ENCODE measurements at places on chromosomes 11 and 22.

DNA sequence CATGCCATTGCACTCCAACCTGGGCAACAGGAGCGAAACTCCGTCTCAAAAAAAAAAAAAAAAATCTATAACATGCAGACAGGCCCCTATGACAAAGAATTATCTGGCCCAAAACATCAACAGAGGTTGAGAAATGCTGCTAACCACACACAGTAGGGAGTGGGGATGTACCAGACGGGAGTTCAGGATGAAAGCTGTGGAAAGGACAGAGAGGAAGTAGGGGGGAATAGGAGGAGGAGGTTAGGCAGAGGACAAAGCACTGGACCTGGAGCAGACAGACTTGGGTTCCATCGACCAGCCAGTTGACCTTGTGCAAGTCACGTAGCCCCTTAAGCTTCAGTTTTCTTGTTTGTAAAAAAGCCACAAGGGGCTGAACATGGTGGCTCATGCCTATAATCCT lies 12.5 kb downstream of the LRP4 start:
- DNase-seq: no peak

DNA sequence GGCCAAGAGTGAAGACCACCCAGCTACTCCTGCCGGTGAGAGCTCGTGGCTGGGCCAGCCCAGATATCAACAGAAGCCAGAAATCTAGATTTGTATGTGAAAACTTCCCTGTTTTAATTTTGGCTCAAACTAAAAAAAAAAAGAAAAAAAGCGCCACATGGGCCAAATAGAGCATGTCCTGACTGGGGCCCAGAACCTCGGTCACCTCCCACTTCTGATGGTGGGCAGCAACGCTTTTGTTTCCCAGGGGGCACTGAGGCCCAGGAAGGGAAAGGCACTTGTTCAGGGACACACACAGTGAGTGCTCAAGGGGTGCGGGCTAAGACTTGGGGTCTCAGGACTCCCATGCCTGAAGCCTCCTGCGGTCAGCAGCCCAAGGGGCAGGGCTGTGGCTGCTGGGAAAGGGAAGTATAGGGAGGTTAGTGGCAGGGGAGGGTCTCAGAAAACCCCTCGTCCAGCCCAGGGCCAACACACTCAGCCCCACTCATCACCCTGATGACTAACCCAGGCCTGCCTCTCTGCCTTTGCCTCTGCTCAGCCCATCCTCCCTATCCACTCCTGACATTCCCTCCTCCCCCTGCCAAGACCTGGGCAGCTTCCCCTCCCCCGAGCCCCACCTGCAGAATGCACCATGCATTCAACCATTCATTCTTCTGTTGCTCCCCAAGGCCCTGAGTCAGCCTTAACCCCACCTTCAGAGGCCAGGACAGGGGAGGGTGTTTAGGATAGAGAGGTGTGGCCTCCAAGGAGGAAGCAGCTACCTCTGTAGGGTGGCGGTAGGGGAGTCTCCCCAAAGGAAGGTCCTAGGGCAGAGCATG lies 30.0 kb upstream of the TCF20 start:
- DNase-seq: peak; percentile 68

DNA sequence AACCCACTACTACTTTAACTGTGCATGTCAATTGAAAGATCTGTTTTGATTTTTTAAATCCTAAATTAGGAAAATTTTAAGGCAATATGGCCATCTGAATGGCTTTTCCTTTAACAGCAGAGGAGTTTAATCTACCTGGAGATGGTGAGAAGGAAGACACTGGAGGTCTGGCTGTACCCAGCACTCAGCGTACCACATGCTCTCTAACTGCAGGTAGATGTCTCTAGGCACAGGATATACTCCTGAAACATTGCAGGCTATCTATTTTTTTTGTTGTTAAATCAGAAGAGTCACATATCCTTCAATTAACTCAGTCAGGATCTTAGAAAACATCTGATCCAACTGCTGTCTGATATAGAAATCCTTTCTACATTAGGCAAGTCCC lies 17.3 kb upstream of the CASTOR1 start:
- DNase-seq: no peak

GRCh38 chr22:39567135-39567946 lies 3.2 kb upstream of the CACNA1I start:
- DNase-seq: peak; percentile 64

GRCh38 chr11:9740202-9740883 lies 76.5 kb downstream of the SWAP70 start:
- DNase-seq: no peak

DNA sequence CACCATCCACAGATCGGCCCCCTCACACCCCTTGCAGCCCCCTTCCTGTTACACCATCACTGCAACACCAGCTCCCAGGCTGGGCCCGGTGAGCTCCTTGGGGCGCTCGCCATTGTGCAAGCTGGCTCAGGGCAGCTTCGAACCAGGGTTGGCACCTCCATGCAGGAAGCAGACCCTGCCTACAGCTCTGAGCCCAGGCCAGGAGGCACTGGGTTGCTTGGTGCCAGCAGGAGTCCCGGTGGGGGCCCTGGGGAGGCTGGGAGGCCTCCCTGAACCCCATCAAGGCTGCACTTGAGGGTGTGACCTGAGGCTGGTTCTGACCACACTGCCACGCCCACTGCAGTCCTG lies 417.1 kb downstream of the CTTN start:
- no peak for DNase-seq

DNA sequence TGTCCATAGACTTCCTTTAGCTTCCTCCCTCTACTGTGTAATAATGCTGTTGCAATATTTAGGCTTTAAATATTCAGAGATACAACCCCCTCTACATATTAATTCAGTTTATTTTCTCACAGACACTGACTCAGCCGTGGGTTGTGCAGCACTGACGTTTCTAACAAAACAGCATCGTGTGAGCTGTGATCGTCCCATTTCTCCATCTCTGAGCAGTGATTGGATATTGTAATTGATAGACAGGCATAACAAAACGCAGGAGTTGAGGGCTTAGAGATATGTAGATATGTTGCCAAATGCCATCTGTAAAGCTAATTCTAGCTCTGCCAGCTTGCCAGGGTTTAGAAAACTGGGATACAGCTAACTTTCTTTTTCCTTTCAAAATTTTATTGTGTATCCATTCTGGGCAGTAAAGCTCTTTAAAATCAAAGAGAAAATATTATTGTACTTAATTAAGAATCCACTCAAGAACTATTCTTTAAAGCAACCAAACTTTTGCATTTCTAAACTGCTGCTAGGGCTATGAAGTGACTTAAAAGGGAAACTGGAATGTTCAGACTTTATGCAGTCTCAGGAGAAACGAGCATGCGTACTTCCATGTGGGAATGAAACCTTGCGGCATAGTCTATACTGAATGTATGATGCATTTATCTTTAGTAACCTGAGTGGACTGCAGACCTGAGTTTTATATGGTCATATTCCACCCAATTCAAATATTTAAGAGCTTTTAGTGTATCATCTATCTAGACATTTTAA lies 22.7 kb downstream of the BTBD10 start:
- peak; percentile 25 for DNase-seq

DNA sequence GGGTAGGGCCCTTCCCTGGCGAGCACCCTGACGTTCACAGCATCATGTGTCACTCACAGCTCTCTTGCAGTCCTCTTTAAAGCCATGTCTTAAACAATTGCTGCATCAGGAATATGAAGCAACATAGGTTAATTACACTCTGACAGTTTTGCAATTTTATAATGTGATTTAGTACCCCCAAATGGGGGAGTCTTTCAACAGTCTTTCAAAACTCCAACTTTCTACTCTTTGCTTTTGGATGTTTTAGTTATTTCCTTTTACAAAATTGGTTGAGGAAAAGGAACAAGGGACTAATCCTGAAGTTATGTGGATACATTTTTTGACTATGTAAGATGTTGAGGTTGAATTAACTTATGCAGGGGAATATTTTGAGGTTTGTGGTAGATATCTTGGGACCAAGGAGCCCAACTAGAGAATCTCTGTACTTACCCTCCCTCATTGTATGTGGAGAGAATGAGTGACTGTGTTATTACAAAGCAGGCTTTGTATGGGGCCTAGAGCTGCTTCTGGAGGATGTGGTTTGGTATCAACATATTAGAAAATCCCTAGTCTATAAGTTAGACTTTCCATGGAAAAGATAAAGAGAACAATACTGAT lies at the start of gene MMP8:
Gene MMP8 (minus strand): TSS at position 51 of the 597 bp plus-strand sequence. CDS start 99 bp downstream, outside the sequence.
- DNase-seq: no peak

- DNase-seq: no peak
Observed at GRCh38 chr22:30490399-30490798, 15.1 kb downstream of the SEC14L4 start.

GRCh38 chr11:117717485-117718314 lies 79.3 kb downstream of the DSCAML1 start:
- no peak for DNase-seq

GRCh38 chr11:134521452-134522289 lies 109.6 kb upstream of the B3GAT1 start:
- no peak for DNase-seq

GRCh38 chr11:17639091-17639490 lies 80.3 kb upstream of the MYOD1 start:
- no peak for DNase-seq

GRCh38 chr22:36587289-36588154 lies 58.6 kb upstream of the EIF3D start:
- no peak for DNase-seq

- DNase-seq: peak; percentile 70
Observed at GRCh38 chr22:30605449-30606110, 1.4 kb upstream of the TCN2 start.

DNA sequence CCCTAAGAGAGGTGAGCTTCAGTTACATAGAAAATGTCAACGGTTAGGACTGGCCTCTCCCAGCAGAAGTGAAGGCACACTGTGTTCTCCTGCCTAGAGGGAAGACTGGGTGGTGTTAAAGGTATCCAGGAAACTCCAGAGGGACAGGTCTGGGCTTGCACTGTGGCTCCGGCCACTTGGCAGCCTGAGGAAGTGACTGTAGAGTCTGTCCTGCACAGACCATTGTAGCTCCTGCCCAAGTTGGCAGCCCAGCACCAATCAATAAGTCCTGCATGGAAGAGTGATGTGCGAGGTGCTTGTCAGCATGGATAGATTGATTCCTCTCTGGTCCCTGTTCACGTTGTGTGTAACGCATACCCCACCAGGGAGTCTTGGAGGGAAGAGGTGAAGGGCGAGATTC lies 284.8 kb downstream of the TENM4 start:
- DNase-seq: no peak

GRCh38 chr11:108009497-108010370 lies 1.0 kb downstream of the CUL5 start:
- DNase-seq: no peak

DNA sequence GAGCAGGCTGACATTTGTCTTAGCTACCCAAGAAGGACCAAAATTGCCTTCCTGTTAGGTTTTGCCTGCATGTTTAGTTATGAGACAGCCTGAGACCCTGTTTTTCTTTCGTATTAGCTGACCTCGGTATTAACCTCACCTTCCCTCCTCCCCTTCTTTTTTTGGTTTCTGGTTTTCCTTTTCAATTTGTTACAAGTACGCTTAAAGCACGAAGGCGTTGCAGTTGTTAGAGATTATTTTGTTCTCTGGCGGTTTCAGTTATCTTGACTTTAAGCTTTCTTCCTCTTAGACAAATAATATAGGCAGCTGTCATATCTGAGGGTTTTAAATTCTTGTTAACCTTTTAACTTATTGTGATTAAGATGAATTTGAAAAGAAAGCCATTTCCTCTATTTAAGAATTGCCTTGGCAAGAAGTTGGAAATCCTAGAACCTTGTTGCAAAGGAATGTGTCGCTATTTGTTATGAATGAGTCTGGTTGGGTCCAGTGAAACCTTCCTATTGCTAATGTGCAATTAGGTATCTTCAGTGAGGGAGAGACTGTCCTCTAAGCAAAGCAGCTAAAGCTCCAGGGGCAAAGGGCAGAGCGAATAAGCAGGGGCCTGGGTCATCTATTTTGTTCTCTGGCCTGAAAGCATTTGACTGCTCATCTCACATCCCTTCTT lies 45.7 kb downstream of the PACS1 start:
- DNase-seq: no peak

DNA sequence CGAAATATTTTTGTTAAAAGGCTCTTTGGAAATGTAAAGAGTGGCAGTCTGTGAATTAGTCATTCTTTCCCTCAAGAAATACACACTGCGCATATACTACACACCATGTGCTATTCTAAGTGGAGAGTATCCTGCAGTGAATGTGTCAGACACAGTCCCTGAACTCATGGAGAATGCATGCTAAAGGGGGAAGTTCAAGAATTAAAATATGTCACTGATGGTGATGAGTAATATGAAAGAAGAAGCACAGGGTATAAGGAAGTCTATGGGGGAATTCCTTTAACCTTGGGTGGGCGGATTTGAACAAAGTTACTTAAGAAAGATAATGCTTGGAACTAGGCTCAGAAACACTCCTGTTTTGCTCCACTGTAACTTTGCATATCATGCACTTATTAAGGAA lies 153.0 kb downstream of the LRRC4C start:
- DNase-seq: no peak

- DNase-seq: no peak
Observed at GRCh38 chr11:64224891-64225607, 937 bp downstream of the TRPT1 start.

DNA sequence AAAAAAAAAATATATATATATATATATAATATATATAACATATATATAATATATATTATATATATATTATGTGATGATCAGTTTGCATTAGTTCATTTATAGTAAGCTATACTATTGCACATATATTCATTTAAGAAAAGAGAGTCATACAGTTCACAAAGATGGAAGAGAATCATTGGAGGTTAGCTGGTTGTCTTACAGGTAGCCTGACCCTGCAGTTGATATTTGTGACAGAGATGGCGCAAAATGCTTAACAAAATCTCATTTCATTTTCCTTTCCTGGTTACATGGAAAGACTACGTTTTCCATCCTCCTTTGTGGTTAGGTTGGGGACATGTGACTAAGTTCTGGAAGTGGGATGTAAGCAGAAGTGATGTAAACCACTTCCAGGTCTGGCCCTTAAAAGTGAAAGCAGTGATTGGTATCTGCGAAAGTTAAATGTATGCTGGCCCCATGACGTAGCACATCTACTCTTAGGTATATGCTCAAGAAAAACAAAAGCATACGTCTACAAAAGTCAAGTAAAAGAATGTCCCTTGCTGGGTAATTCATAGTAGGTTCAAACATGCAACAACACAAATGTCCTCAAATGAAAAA lies 7.2 kb upstream of the TMEM135 start:
- no peak for DNase-seq

DNA sequence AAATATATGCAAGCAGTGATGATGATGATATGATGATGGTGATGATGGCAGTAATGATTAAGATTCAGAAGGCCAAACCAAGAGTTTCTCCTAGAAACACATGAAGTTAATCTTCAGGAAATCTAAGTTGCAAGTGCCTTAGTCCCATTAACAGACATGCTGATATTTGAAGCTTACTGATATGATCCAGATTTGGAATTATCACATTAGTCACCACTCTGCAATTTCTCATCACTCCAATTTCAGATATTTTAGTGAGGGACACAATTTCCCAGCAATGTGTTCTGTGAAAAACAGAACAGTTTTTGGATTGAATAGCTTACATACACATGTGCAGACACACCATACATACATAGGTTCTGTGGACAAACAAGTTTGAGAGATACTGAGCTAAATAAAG lies 411.4 kb upstream of the FAT3 start:
- DNase-seq: no peak

- no peak for DNase-seq
Observed at GRCh38 chr22:36971341-36972125, 47.7 kb downstream of the TST start.

All from activated CD4-positive, alpha-beta T cell treated with anti-CD3 and anti-CD28 coated beads for 36 hours (primary cell).